ENCODE measurements at places on chromosomes 5 and 9.

DNA sequence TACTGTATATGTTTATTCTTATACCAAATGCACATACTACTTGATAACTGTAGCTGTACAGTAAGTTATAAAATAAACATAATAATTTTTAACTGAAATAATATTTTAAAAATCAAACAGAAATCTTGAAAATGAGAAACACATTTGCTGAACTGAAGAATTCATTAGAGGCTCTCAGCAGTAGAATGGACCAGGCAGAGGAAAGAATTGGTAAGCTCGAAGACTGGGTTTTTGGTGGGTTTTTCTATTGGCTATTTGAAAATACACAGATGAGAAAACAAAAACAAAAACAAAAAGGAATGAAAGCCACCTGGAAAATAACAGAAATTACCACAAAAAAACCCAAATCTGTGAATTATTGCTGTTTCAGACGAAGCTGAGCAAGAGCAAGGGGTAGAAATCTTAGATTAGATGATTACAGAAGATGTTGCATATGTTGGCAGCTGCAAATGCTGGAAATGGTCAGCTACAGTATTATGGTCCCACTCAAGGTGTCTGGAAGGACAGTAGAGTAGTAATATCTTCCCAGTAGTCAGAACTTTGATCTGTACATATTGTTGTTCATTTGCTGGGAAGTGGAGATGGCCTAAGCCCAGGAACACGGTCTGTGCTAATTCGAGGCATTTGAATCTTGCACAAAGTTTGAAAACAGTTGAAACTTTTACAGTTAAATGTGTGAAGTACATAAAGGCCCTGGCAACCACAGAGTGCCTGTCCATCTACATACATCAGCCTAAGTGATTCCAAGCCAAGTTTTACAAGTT, 233.4 kb downstream of the COMMD10 start:
- no peak for DNase-seq

- DNase-seq, result no peak
These were observed 12.0 kb downstream of the MACROH2A1 start for GRCh38 chr5:135386886-135387628.

DNA sequence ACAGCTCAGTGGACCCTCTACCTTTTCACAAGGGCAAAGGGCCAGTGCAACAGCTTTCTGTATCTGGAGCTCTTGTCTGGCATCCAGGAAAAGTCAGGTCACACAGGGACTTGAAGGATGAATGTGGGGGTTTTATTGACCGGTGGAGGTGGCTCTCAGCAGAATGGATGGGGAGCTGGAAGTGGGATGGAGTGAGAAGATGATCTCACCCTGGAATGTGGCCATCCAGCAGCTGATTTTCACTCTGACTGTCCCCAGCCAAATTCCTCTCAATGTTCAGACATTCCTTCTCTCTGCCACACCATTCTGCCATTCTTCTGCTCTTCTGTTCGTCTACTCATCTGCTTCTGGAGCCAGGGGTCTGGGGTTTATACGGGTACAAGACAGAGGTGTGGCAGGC, 1119.9 kb downstream of the TAF11L14 start:
- no peak for DNase-seq

GRCh38 chr9:101442318-101442717, 6.7 kb upstream of the ALDOB start:
- no peak for DNase-seq

DNA sequence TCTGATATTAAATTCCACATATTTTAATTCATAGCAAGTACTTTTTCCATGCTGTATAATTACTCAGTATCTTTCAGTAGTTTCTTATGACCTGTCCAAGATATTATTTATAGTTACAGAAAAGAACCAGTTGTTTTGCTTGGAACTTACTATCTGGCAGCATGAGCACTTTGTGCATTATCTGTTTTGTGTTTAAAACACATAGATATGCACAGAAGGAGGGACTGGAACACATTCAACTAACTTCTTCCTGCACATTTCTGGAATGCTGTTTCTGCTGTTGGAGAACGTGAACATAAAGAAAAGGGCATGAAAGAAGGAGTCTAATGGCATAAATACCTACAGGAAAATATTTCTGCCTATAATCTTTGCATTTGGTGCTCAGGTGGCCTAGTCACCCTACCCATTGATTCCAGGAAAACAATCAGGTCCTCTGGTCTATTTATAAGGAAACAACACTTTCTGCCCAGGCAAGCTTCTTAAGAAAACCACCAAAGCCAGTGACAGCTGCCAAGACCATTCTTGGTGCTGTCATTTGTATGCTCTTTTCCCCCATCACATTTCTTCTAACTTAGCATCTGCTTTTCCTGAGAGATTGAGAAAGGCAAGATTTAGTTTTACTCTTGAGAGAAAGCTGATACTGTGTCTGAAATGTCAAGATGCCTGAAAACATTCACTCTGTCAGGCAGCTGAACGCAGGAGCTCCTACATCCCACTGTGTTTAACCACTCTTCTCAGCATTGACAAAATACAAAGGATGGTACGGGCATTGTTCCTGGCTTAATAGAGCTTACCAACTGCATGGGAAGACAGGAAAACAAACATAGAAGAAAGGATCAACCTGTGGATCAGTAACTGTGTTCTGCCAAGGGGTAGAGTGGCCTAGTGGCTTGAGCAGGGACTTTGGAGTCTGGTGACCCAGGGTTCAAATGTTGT, 40.3 kb downstream of the RAB3C start:
- no peak for DNase-seq

GRCh38 chr5:157481265-157481664, 21.3 kb downstream of the NIPAL4 start:
- DNase-seq, result no peak

GRCh38 chr5:98776066-98776705, 2.7 kb downstream of the RGMB start:
- no peak for DNase-seq

DNA sequence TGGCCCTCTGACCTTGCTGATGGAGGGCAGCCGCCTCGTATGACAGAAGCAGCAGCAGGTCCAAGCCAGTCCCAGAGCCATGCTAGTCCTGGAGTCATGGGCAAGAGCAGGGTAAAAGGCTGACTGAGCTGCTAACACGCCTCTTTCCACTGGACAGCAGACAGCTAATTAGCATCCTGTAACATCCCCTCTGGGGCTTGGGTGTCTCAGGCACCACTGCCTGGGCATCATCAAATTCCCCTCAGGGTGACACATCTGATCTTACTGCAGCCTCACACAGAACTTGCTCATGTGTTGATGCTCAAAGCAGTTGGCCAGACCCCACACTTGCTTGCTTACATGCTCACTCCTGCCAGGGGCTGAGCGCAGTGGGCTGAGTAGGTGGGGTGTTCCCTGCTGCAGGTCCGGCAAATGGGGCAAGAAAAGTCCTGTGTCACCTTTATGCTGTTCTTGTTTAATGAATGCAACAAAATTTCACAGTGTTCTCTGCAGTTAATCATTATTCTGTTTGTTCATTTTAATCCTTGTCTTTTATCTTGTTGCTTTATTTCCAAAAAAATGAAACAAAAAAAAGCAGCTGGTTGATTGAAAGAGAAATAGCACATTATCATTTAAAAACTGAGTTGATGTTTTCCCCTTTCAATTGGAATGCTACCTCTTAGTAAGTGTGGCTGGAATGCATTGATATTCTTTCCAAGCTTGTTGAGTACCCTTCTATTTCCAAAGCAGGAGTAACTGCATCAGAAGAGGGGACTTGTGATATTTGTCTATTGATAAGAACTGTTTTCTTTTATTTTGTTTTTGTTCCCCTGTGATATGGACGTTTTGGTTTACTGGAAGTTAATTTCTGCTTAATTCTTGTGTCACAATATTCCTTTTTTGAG, 254.1 kb downstream of the CDH18 start:
- DNase-seq, result no peak

GRCh38 chr9:36551910-36552309, 20.8 kb upstream of the MELK start:
- DNase-seq, result no peak

GRCh38 chr9:12759761-12760160, 15.1 kb upstream of the LURAP1L start:
- DNase-seq, result no peak

DNA sequence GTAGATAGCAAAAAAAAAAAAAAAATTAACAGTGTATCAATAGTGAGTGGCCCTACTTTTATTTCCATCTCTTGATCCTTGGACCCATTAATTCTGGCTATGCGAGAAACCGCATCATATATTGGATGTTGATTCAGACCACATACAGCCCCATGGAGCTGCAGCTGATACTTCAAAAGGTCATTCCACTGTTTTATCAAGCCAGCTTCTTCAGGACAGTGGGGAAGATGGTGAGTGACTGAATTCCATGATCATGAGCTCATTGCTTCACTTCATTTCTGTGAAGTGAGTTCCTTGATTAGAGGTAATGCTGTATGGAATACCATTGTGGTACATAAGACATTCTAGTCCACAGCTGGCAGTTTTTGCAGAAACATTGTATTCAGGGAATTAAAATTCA, 222.9 kb upstream of the MEF2C start:
- no peak for DNase-seq

- DNase-seq, result no peak
These were observed 44.0 kb downstream of the ROR2 start for GRCh38 chr9:91905991-91906469.

DNA sequence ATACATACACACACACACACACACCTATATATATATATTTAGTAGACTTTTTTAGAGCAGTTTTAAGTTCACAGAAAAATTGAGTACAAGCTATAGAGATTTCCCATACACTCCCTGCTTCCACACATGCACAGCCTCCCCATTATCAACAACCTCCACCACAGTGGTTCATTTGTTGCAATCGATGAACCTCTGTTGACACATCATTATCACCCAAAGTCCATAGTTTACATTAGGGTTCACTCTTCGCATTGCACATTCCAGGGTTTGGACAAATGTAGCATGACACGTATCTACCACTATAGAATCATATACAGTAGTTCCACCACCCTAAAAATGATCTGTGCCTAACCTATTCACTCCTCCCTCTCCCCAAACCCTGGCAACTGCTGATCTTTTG, 111.0 kb downstream of the PPP2R2B start:
- DNase-seq, result no peak

- DNase-seq, result no peak
These were observed 303.1 kb upstream of the PANK3 start for GRCh38 chr5:168882283-168882682.

- DNase-seq, result no peak
These were observed 115.6 kb upstream of the COL5A1 start for GRCh38 chr9:134525841-134526583.

- DNase-seq, result no peak
These were observed 233.5 kb upstream of the GAS1 start for GRCh38 chr9:87180841-87181240.

- no peak for DNase-seq
These were observed 112.5 kb downstream of the PPP2R2B start for GRCh38 chr5:146766013-146766412.

- DNase-seq, result no peak
These were observed 10.2 kb upstream of the LCP2 start for GRCh38 chr5:170307575-170308465.

GRCh38 chr5:101431201-101431600, 528.1 kb upstream of the ST8SIA4 start:
- no peak for DNase-seq

DNA sequence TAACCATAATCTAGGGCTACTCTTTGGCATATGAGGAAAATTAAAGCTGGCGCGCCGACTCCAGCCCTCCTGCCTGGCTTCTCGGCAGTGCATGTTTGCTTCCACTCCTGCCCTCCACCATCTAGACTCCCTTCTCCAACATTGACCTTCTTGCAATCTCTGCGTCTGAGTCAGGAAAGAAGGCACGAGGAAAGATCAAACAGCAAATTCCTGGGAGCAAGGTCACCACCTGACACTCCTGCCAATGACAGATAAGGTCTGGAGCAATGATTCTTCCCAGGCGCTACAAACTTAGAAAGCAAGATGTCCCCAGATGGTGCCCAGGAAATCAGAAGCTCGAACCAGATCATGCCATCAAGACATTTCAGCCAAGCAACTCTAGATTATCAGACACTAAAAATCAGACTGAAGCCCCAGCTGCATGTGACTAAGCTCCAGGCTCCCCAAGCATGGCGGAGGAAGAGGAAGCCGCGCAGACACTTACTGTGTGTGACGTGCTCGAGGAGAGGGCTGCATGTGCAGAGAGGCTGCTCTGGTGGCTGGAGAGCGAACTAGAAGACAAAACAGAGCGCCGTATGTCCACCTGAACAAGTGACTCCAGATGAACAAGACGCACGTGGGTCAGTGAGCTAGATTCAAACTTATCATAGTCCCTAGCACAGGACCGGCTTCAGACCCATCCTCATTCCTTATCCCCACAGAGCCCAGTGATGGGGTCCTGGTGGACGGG, 115.3 kb downstream of the UBE2R2 start:
- no peak for DNase-seq

GRCh38 chr5:129724222-129724621, 23.7 kb upstream of the MINAR2 start:
- DNase-seq, result no peak

GRCh38 chr5:42949348-42950115, 90.6 kb downstream of the ANXA2R start:
- no peak for DNase-seq
